Fibroblast of villous mesenchyme (primary cell): ENCODE measurements at places on chromosomes 2 and 18.

GRCh38 chr2:137251045-137251444 lies 485.7 kb downstream of the THSD7B start:
- DNase-seq: no peak

DNA sequence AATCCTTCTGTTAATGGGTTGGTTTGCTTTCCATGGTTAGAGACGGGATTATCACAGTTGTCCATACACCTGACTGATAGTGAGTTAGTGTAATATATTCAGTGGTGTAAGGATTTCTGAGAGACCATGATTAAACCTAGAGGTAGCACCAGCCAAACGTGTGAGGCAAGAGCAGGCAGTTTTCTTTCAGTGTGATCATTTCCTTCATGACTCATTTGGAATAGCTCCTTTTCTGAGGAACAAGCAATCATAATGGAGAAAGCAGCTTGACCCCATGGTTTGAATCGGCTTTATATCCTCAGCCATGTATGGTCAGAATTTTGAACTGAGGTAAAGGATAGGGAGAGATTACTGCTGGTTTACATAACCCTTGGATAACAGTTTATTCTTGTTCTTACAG lies 2.9 kb downstream of the MXD1 start:
- DNase-seq: peak; percentile 75

DNA sequence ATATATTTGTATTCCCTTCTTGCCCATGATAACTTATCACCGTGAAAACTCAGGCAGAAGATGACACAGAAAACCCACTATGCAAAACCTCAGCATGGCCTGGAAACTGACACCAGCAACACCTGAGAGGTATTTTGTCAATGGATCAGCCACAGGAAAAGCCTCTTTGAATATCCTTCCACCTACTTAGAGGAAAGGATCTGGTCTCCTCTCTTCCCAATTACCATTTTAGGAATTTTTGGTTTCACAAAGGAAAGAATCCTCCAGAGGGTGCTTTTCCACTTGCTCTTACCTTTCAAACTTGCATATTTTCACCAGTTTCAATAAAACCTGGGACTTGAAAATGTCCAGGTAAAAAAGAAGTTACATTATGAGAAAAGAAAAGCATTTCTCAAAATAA lies 20.0 kb upstream of the MEIS1 start:
- no peak for DNase-seq

GRCh38 chr18:20988726-20989125 lies 122.9 kb downstream of the ROCK1 start:
- DNase-seq: no peak

DNA sequence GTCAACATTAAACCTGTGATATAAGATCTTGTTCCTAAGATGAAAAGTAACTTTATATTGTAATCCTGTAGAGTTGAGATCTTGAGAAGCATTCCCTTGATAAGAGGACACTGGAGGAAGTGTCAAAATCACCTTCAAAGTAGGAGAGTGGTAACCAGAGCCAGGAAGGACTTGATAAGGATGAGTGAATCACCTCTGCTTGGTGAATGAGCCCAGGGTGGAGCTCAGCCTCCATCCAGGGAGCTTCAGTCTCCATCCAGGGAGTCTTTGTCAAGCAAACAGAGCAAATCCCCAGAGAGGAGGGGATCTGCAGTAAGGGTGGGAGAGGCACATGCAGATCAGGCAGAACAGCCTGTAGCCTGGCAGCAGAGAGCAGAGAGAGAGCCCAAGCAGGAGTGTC lies 167.1 kb upstream of the SIX2 start:
- no peak for DNase-seq

DNA sequence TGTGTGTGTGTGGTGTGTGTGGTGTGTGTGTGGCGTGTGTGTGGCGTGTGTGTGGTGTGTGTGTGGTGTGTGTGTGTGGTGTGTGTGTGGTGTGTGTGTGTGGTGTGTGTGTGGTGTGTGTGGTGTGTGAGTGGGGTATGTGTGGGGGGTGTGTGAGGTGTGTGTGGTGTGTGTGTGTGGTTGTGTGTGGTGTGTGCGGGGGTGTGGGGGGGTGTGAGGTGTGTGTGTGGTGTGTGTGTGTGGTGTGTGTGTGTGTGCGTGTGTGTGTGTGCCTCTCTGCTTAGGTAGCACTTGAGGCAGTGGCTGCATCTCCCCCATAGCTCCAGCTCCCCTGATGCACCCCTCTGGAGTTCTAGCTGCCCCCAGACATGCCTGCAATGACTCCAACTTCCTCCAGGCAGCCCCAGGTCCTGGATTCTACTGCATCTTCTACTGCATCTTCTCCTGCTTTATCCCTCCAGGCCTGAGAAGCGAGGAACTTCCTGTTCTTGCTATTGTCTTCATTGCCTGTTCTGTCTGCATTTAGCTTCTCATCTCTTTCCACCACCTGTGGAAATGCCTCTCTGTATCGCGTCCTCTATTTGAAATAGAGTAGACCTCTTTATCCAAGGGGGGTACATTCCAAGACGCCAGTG lies 22.2 kb upstream of the MLPH start:
- DNase-seq: no peak

DNA sequence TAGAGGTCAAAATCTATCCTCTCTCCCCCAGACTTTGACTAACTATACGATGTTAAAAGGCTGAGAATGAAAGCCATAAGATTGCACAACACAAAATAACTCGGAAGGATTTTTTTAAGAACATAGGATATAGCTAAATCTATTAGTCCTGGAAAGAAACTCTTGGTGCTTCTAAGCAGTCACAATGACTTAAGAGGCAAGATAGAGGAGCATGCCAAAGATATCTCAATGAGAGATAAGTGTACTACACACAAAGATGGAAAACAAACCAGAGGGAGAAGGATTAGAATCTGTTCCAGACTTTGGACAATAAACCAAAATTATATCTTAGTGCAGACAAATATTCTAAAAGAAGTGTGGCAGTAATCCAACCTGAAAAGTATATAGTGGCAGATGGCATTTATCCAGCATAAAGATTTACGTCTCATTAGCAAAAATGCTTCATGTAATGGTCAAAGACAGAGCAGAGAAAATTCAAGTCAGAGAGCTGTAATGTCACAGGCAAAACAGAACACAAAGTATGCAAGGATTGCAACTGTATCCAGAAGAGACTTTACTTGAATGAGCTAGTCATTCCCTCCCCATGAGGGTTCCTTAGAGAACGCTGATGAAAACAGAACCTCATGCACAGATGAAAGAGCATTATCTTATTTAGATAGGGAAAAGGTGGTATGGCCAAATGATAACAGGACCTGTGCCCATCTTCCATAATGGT lies 28.8 kb upstream of the EVA1A start:
- DNase-seq: peak; percentile 44

- no peak for DNase-seq
Observed at GRCh38 chr18:6859676-6860422, 130.3 kb downstream of the ARHGAP28 start.

DNA sequence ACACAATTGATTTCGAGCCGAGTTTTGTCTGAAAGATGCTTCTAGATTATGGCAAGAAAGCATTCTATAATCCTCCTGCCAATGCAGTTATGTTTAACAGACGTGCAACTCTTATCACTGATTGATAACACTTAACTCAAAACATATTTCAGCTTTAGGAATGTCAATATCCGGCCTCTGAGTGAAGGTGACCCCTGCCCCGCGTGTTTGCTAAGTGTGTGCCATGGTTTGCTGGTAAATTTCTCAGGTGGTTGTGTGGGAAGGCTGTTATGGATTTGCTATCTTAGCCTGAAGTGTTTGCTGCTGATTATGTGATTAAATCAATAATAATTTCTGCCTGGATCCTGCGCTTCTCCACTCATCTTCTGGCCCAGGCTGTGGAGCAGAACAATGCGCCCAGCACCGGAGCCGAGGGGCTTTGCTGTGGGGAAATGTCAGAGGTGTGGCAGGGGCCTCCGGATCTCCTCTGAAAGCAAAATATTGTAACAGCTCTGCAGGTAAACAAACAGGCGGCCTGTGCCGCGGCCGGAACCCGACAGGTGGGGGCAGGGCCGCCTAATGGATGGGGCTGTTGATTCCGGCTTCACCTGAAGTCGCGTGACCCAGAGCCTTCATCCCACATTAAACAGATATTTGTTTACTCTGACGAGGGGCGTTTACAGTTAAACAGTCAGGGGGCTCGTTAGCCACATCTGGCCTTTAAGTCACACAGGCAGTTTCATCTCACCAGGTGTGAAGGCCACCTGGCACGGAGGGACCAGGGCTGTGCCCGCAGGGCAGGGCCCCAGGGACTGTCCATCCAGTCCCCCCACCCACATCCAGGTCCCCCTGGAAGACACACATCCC lies 210.7 kb upstream of the SALL3 start:
- DNase-seq: no peak

- no peak for DNase-seq
Observed at GRCh38 chr2:109446278-109447131, 167.3 kb downstream of the SEPTIN10 start.

GRCh38 chr2:105872142-105872728 lies 127.5 kb downstream of the NCK2 start:
- DNase-seq: no peak

- no peak for DNase-seq
Observed at GRCh38 chr18:47799376-47799775, 131.1 kb downstream of the SMAD2 start.

DNA sequence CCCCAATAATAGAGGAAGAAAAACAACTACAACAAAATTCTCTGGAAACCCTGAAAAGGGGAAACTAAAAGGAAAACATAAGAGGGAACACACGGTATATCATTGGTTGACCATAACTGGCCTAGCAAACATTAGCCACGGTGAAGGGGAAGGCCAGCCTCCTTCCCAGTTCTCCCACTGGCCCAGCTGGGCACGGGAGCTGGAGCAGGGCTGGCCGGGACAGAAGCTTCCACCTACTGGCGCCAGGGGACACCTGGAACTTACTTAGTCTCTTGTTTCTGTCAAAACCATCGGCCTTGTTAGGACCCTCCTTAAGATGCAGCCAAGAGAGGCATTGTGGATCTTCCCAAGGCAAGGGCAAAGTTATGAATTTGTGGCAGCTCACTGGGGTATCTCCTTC lies 56.1 kb upstream of the DLGAP1 start:
- DNase-seq: no peak

DNA sequence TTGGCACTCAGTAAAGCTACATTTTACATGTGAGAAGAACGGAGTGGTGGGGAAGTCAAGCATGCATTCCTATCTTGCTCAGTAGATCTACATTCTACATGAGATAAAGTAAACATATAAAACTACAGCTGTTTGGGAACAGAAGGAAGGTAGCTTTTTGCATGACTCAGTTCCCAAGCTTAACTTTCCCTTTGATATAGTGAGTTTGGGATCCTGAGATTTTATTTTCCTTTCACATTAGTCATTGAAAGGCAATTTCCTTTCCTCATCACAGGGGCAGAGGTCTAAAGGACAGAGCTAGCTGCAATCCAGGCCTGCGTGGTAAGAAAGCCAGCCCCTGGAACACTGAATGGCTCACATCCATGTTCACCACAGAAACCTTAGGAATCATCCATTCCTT lies 257.2 kb downstream of the SRBD1 start:
- peak; percentile 94 for DNase-seq

DNA sequence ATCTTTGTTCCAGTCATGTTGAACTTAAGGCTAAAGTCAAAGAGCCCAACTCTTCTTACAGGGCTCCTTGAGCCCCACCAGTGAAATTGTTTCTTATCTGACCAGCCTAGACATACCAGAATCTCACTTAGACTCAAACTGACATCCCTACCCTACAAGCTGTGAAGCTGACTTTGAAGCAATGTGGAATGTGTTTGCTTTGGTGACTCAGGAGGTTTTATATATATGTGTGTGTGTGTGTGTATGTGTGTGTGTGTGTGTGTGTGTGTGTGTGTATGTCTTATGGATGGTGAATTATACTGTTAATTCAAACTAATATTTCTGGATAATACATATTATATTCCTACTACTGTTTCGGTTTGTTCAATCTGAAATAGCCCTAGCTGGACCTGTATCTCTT lies 67.3 kb downstream of the CAMKMT start:
- no peak for DNase-seq

GRCh38 chr2:217060951-217061547 lies 201.2 kb upstream of the TNP1 start:
- DNase-seq: no peak

- no peak for DNase-seq
Observed at GRCh38 chr18:57855551-57855950, 52.4 kb upstream of the ATP8B1 start.

DNA sequence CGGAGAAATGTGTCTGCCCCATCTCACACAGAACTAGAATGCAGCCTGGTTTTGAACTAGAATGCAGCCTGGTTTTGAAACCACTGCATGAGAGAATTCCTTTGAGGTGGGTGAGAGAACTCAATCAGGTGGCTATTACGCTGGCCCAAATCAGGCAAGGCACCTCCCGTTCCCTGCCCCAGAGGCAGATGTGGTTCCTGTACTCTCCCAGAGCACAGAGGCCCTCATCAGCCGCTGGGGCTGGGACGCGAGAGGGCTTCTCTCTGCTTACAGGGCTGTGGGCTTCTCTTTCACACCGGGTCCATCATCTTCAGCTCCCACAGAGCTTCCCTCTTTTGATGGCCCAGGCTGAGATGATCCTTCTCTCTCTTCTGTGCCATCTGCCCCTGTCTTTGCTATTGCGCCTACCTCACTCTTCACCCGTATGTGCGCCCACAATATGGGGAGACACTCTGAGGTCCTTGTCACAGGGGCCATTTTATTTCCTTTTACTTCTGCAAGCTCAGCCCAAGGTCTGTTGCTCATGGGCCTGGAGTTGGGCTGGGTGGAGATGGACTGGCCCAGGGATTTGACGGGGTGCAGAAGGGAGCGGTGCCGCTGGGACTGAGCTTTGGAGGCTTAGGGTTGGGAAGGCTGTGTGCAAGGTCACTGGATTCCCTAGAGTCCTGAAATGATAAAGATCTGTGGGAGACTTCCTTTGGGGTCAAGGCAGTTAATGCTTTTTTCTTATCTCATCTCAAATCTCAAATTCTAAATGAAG lies 84.4 kb upstream of the HS6ST1 start:
- no peak for DNase-seq

DNA sequence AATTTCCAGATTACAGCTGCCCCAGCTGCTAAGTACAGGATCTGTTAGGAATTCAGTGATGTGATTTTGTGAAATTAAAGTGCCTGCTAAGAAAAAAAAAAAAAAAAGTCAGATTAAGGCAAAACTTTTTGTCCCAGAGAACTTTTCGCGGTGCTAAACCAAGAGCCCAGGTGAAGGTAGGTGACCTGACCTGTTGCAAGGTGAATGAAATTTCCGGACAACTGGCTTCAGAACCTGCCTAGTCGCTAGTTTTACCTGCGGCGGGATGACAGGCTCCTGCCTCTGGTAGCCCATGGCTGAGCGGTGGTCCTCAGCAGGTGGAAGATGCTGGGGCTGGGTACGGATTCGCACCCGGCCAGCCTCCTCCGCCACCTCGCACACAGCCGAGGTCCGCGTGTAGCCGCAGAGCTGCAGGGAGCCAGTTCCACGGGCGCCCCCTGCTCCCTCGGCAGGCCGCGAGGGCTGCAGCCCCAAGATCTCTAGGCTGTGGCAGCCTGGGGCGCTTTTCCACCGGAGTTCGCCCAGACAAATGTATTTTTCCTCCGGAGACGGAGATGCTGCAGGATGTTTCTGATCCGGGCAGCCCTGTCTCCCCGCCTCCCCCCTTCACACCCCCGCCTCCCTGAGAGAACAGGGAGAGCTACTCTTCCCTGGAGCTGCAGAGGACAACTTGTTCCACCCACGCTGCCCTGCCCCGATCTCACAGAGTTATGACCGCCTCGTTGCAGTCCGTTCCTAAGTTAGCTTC lies at the start of gene SLC38A11:
SLC38A11 (minus strand) TSS at position 572 of the 748 bp plus-strand sequence; CDS start at position 294, 278 bp downstream.
- no peak for DNase-seq
